Kidney epithelial cell (primary cell): ENCODE measurements at places on chromosomes 3 and 15. TPM values are rescaled to one million over a fixed set of nuclear protein-coding genes. Genes with fewer than 3 reads are reported as not detected.
A peak's percentile ranks its signal among the peaks of the same experiment; 100 is the strongest.

GRCh38 chr3:41519746-41520145 lies 320.4 kb downstream of the CTNNB1 start:
- DNase-seq = no peak

DNA sequence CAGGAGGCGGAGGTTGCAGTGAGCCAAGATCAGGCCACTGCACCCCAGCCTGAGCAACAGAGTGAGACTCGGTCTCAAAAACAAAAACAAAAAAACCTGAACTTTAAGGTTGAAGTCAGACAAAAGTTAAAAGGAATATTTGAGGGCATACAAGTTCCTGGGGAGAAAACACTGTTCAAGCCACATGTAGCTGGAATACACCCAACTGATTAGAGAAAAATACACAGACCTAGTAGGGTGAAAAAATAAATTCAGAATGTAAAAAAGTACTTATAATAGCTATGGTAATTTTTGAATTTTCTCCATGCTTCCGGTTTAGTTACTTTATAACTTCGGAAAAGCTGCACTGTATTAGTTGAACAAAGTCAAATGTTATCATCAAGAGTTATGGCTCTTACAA lies 42.6 kb upstream of the SNTN start:
- DNase-seq = no peak

GRCh38 chr15:88239594-88239993 lies 16.9 kb downstream of the NTRK3 start:
- no peak for DNase-seq

DNA sequence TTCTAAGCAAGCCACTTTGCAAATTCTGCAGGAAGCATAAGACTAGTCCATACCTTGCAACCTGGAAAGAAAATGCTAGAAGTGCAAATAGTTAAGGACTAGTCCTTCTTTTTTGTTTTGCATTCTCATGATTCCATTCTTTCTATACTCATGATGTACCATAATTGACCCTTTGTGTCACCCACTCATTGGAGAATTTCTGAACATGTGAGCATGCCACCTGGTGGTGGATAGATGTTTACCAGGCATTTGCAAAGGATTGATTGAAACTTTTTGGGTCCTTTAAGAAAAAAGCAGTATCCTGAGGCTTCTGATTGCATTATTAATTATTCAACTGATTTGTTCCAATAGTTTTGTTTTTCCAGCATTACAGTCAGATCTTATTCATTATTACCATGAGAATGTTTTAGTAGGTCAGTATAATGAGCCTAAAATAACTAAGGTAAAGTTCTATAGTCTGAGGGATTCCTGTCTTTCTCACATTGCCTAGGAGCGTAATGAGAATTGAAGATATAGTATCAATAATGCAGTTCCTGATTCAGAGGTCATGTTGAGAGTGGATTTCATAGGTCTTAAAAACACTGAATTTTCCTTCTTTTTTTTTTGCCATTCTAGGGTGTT lies 20.2 kb upstream of the DIPK2A start:
- no peak for DNase-seq

DNA sequence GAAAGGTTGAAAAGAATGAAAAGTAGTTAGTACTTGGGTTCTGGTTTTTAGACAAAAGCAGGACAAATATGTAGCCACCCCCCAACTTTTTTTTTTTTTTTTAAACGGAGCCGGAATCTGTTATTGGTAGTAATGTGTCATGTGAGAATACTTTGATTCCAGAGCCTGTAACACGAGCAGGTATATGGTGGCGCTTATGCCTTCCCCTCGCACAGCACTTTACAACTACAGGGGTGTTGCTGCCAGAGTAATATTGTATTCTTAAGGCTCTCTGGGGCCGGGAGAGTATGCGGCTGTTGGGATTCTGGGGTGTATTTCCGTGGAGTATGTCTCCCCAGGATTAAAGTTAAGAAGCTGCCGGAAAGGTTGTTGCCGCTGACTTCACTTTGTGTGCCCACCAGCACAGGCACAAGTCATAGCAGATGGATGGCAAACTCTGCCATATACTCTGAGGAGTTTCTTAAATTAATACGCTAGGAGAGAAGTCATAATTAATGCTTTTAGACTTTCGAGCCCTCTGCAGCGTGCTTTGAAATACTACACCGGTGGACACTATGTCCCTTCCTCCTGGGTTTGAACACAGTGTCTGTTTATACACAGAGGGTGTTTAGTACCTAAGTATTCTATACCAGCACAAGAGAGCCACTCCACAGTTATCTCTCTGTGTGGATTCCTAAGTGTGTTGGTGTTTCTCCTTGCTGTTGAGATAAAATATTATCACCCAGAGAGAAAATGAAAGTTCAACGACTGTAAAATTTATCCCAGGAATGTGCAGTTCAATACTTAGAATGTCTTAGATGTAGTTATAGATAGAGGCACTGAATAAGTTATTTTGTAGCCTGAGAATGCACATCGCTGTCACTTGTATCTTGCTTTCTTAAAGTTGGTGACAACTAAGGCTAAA lies 1.4 kb downstream of the MBNL1 start:
- no peak for DNase-seq

- no peak for DNase-seq
These were observed 559 bp downstream of the SENP5 start for GRCh38 chr3:196868297-196868661.

DNA sequence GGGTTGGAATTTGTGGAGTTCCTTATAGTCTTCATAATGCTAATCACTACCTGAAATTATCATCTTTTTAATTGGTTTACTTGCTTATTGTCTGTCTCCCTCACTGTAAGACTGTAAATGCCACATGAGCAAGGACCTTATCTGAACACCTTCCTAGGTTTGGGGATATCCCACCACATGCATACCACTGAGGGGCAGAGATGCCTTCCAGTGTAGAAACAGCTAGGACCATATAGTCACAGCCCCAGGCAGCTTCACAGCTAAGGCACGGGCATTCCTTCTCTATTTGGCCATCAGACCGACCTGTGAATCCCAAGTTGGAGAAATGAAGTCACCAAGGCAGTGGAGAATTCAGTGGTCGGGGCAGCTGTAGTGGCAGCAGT lies 28.6 kb downstream of the PAQR9 start:
- DNase-seq = no peak

DNA sequence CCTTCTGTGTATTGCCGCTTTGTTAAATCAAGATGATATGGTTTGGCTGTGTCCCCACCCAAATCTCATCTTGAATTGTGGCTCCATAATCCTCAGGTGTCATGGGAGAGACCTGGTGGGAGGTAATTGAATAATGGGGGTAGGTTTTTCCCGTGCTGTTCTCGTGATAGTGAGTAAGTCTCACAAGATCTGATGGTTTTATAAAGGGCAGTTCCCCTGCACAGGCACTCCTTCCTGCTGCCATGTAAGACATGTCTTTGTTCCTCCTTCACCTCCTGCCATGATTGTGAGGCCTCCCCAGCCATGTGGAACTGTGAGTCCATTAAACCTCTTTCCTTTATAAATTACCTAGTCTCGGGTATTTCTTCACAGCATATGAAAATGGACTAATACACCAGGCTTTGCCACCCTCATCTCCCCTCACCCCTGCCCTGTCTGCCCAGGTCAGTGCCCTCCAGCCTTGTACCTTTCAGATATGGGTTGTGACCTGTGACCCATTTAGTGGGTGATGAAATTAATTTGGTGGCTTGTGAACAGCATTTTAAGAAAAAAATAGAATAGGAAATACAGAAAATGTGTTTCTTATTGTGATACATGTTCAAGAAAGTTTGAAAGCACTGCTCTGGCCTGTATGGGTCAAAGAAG lies 56.1 kb upstream of the MCF2L2 start:
- no peak for DNase-seq

DNA sequence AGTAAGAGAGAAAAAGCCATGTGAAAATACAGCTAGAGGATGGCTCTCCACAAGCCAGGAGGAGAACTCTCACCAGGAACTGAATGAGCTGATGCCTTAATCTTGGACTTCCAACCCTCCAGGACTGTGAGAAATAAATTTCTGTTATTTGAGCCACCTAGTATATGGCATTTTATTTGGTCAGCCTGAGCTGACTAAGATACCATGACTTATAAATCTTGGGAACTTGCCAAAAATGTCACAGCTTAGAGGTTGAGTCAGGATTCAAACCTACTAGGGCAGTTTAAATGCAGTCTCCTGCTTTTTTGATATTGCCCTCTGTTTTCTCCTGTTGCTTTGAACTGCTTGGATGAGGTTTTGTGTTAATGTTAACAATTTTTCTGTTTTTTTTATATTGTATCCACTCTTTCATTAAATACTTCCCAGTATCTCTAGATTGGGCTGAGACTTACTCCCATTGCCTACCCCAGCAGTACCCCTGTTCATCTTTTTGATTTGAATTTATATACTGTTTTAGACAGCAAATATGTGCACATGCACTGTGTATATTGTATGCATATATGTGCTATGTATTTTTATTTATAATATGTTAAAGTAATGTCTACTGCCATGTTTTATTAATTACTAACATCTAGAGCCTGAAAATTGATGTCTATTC lies 1223.2 kb downstream of the OTOL1 start:
- DNase-seq = peak; percentile 86

DNA sequence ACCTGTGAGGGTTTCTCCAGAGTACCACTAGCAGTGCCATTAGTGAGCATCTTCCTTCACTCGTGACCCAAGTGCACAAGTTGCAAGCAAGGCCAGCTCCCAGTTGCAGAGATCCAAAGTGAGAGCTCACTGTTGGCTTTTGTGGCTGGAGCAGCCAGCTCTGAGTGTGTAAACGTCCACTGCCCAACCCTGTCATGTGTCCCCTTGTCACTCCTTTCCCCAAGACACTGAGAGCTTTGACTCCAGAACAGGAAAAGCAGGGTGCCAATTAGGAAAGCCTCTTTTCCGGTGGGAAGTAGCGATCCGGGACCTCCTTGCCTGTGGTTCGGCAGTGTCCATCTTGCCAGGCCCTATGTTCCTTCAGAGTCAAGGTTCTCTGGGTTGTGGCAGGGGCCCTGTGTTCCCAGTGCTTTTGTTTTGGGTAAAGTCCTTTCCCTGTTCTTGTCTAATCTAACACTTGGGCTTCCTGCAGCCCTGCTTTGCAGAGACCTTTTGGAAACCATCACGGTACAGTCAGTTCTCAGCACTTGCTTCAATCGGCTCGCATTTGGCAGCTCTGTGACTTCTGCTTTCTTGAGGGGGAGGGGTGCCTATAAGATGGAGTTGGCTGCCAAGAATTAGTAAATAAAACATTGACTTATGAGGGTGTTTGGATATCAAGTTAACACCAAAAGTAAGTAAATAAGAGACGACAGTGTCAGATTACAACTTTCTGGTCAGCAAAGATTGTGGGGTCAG lies 90.5 kb downstream of the DNASE1L3 start:
- DNase-seq = no peak

GRCh38 chr3:47266709-47267489 lies 15.7 kb downstream of the KIF9 start:
- DNase-seq = peak; percentile 87

DNA sequence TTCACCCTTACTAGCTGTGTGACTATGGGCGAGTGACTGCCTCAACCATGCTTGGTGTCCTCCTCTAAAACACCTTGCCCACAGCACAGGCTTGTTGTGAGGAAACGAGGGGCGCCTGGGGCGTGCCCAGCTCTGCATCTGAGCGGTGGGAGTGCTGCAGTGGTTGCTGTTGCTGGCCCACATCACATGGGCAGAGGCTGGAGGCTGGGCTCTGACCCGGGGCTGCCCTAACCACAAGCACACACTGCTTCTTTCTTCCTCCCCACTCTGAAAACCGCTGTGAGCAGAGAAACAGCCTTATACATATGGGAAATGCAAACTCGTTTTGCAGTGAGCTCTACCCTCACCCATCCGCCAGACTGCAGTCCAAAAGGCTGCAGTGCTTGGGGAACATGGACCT lies 74.8 kb upstream of the RPL32 start:
- DNase-seq = no peak

The C3orf49 gene
- not detected in 2 replicates for total RNA-seq

The TMEM42 gene
- 12.9 and 17.2 TPM in 2 replicates for total RNA-seq

The ZDHHC19 gene
- total RNA-seq = not detected in 2 replicates

The LAMB2 gene
- total RNA-seq = 197 and 262 TPM in 2 replicates

The TAGLN3 gene
- total RNA-seq = 1.6 and 3.7 TPM in 2 replicates

The DZIP3 gene
- 6.3 and 6.6 TPM in 2 replicates for total RNA-seq

The CAPN3 gene
- 0.89 and 3.7 TPM in 2 replicates for total RNA-seq

The GPR176 gene
- total RNA-seq = 52.0 and 55.9 TPM in 2 replicates

The SYNM gene
- total RNA-seq = 3.7 and 3.9 TPM in 2 replicates

The LYZL4 gene
- not detected in 2 replicates for total RNA-seq

The TGFBR2 gene
- 33.4 and 34.4 TPM in 2 replicates for total RNA-seq
